ENCODE measurements at places on chromosomes 13 and 19.

GRCh38 chr13:43039966-43040365 lies 16.6 kb downstream of the DNAJC15 start:
- DNase-seq = no peak

GRCh38 chr19:9917321-9917720 lies 19.0 kb downstream of the OLFM2 start:
- peak; percentile 66 for DNase-seq

DNA sequence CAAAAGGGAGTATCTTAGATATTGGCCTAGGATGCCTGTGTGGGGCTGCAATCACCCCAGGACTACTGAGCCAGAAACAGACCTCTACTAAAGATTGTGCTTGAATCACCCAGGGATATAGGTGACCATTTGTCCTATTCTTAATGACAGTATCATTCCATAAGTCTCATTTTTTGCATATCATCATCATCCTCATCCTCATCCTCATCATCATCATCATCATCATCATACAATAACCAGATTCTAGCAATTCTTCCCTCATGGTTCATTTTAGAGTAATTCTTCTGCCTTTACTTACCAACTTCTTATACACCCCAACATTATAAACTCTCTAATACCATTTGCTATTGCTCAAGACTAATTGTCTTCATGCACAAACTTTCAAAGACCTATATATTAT lies 226.6 kb downstream of the B3GLCT start:
- DNase-seq = no peak

DNA sequence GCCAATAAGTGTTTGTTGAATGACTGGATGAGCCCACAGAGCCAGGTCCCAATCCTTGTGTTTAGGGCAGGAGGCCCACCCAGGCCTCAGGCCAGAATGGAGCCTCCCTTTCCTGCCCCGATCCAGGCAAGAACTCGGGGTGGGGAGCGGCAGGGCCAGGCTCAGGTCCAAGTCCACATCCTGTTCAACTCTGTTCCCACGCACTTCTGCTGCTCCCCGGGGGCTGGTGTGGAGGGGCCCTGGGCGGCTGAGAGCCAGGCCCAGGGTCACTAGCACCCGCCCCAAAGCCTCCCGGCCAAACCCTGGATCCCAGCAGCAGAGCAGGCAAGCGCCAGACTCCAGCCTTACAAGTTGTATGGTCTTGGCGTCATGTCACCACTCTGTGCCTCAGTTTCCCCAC lies 8.0 kb downstream of the ANGPTL8 start:
- no peak for DNase-seq

DNA sequence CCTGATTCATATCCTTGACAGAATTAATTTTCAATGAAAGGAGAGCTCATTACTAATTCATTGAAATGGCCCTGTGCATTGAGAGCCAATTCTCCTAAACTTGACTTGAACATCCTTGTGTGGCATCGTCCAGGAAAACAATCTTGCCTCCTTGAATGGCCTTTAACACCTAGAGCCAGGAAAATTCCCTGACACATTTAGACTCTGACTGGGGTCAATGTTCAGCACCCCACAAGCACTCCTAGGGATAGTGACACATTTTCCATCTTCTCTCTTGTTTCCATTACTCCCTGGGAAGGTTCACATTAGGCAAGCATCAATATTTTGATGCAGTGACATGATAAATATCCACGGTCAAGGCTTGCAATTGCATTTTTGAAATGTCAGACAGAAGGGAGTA lies 218.9 kb downstream of the LACC1 start:
- no peak for DNase-seq

DNA sequence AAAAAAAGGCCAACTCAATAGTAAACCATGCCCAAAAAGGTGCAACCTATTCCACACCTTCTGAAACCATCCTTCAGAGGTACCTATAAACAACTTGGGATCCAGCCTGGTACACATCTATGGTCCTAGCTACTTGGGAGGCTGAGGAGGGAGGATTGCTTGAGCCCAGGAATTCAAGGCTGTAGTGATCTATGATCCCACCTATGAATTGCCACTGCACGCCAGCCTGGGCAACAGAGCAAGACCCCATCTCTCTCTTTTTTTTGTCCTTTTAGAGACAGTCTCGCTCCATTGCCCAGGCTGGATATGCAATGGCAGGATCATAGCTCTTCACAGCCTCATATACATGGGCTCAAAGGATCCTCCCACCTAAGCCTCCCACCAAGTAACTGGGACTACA lies 26.0 kb downstream of the ZSWIM4 start:
- DNase-seq = no peak

GRCh38 chr19:31424861-31425620 lies 75.8 kb upstream of the TSHZ3 start:
- DNase-seq = no peak

DNA sequence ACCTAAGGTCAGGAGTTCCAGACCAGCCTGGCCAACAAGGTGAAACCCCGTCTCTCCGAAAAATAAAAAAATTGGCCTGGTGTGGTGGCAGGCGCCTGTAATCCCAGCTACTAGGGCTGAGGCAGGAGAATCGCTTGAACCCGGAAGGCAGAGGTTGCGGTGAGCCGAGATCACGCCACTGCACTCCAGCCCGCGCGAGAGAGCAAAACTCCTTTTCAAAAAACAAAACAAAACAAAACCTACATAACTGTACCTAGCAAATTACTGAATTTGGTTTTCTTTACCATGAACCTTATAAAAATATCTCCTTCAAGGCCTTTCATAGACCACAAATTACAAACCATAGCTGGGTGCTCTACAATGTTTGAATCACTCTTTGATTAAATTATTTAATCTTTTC lies 760 bp downstream of the ZNF91 start:
- no peak for DNase-seq

DNA sequence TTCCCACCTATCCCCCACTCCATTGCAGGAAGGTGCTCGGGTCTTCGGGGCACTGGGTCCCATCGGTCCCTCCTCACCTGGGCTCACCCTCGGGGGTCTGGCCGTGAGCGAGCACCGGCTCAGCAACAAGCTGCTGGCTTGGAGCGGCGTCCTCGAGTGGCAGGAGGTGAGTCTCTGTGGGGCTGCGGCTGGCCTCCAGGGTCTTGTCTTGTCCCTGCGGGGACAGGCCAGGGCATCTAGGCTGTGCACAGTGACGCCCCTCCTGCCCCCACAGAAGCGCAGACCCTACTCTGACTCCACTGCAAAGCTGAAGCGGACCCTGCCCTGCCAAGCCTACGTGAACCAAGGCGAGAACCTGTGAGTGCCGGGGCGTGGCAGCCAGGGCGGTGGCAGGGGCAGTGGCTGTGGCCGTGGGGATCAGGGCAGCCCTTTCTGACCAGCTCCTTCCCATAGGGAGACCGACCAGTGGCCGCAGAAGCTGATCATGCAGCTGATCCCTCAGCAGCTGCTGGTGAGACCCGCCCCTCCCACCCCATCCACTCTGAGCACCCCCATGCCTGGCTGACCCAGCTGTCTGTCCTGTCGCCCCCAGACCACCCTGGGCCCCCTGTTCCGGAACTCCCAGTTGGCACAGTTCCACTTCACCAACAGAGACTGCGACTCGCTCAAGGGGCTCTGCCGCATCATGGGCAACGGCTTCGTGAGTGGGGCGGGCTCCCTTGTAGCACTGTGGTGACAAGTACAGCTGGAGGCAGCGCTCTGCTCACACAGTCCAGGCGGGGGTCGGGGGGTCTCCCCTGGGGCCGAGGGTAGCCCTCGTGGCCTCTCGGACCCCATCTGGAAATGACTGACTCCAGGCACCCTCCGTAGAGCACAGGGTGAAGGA lies 3.7 kb downstream of the PTOV1 start:
- DNase-seq = no peak

DNA sequence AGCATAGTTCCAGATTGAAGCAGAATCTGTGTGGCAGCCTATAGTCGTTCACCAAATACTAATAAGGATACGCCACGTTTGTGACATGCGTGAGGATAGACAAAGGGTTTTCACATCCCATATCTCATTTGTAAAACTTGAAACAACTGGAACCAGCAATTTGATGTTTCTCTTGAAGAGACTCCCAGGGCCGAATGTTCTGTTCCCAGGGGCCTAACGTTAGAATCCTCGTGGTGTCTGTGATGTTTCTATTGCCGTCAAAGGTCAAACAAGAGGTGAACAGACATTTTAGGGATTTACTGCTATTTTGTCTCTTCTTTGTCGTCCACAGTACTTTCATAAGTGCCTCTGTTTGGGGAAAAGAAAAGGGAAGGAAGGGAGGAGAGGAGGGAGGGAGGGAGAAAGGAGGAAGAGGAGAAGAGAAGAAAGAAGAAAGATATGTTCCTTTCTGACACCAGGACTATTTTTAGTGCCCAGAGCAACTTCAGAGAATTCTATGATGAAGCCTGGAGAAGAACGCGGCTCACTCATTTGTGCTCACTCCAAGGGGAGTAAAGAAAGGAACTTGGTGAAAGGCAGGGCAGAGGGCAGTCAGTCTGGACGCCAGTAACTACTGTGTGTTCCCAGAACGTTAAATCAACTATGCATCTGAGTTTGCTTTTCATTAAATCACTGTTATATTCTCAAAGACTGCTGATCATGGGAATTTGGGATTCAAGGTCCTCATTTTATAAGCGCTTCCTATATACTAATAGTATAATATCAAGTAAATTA lies 154.5 kb downstream of the DCT start:
- no peak for DNase-seq

DNA sequence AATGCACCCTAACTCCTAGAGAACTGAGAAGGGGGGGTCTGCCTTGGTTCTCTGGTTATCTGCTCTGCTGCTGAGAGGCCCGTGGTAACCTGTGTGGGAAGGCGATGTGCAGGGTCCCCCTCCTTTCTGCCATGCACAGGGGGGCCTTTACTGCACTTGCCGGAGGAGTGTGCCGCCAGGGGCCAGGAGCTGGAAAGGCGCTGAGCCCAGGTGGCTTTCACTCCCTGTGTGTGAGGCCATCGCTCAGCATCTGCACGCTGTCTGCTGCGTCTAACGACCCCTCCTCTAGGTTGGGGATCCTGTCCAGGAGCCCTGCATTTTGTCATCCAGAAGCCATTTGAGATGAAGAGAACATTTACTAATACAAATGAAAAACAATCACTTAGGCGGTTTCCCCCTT lies 37.0 kb upstream of the TEX29 start:
- no peak for DNase-seq

- DNase-seq = no peak
These were observed 473.3 kb downstream of the ITGBL1 start for GRCh38 chr13:101925731-101926130.

DNA sequence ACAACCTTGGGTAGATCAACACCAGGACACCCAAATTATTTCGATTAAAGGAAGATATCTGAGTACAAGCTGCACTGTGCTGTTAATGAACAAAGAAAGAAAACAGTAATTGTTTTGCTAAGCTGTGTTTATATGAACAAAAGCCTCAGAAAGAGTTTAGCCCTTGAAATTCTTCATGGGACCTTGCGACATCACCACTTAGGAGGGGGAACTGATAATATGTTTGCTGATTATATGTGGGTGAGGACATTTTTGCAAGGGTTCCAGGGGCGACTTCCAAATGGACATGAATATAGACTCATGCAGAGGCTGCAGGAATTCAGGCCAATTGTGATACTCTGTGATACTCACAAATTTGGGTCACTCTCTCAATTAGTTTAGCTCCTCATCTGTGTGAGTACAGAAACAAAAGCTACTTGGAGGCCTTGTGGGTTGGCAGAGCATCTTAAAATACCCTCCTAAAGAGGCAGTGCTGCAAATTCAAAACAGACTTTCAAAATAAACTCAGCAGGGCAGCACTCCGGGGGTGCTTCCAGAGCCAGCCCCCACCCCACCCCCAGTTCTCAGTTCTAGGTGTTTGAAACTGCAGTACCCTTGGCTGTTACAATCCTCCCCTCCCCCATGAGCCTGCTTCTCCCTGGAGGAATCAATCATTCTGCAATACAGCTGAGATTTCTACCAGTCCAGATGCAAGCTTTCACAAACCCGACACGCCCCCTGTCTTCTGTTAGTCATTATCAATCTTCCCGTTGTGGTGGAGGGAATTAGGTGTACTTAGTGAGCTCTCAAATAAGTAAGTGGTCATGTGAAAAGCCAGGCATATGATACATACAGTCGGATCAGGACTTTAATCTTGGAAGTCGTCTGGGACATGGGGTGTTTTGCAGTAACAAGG lies 97.0 kb upstream of the MBNL2 start:
- peak; percentile 84 for DNase-seq

- DNase-seq = no peak
These were observed at the start of gene ZNF844 for GRCh38 chr19:12064590-12065538. TSS of gene ZNF844 (plus strand) at chr19:12064731. CDS start at chr19:12064874, 143 bp downstream.

DNA sequence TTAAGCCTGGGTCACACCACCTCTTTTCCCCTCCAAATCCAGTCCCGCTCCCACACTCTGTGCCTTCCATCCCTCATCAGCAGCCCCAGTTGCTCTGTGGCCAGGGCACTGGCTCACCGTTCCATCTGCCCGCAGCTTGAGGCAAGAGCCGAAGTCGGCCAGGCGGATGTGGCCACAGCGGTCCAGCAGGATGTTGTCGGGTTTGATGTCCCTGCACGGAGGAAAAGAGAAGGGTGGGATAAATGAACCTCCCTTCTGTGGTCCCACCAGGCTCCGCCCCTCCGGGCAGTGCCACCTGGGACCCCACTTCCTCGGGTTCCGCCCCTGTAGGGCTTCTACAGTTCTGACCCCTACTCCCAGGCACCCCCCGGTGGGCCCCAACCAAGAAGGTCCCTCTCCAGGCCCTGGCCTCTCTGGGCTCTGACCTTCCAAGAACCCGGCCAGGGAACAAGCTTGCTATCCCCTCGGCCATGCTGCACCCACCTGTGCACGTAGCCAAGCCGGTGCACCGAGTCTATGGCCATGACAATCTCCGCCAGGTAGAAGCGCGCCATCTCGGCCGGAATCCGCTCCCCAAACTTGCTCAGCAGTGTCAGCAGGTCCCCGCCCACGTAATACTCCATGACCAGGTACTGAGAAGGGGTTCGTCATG lies 4.2 kb downstream of the DMPK start:
- no peak for DNase-seq

- DNase-seq = no peak
These were observed 23.6 kb upstream of the NDFIP2 start for GRCh38 chr13:79457390-79457789.

GRCh38 chr19:17103177-17103576 lies 27.6 kb downstream of the MYO9B start:
- DNase-seq = no peak

DNA sequence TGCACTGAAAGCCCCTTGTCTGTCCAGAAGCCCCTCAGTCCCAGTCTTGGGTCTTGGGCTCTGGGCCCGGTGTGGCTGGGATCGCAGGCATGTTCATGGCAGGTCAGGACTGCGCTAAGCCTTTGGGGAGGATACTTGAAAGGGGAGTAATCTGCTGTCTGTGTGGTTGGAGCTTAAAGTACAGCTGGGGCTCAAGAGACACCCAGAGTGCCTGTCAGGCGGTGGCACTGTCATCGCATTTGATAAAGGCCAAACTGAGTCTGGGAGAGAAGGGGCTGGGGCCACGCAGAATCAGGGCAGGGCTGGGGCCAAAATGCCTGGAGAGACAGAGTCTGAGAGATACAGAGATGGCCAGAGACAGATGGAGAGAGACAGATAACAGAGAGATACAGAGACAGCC lies 4.2 kb upstream of the CILP2 start:
- no peak for DNase-seq
